NCI-H1105 treated with DMSO at 0.1 percent for 48 hours (cell line): ENCODE measurements at places on chromosomes 12 and 14.
A peak's percentile ranks its signal among the peaks of the same experiment; 100 is the strongest.

DNA sequence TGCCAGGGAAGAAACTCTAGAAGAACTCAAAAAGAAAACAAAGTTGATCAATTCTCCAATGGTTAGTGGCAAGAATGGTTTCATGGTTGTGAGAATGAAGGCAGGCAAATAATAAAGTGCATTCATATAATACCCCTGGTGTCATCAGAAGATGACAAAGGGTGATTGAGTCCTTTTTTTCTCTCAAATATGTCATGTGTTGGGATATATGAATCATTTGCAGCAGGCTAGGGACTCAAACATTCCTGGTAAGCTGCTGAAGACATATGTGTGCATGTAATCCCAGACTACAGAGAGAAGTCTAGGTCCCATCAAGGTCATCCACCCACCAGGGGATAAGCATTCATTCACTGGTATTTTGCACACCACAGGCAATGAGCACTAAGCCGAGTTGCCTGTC, 82.4 kb upstream of the MYF6 start:
- no peak for DNase-seq

DNA sequence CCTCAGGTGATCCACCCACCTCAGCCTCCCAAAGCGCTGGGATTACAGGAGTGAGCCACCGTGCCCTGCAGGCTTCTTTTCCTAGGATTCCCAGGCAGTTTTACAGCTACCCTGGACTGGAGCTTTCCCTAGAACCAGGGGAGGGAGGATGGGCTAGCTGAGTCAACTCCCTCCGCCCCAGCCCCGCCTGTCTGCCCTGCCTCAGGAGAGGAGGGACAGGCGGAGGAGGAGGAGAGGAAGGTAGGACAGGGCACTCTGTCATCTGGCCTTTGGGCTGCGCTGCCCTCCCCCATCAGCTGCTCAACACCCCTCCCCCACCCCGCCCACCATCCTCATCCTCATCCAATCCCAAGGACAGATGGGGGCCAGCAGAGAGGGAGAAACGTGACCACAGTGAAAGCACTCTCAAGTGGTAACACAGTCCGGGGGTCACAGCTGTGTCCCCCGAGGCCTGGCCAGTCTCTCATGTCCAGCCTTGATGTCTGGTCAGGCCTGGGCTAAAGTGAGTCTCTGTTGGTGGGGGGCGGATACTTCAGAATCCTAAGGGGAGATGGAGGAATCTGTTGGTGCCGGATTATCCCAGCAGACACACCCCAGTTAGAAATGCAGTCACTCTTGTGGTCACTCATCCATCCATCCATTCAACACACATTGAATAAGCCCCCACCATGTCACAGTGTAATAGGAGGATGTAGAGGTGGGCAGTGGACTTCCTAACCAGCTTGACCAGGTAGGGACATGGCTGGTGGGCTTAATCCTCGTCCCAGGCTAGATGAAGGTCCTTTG, 12.3 kb downstream of the FIGNL2 start:
- DNase-seq = no peak

DNA sequence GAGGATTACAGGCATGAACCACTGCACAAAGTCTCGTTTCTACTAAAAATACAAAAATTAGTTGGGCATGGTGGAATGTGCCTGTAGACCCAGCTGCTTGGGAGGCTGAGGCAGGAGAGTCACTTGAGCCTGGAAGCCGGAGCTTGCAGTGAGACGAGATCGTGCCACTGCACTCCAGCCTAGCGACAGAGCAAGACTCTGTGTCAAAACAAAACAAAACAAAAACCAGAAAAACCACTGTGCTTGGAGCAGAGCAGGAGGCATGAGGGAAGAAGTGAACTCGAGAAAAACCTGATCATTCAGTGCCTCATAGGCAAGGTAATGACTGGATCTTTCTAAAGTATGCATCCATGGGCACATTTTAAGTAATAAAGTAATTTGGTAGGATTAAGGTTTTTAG, 487.8 kb downstream of the KCNH5 start:
- no peak for DNase-seq

DNA sequence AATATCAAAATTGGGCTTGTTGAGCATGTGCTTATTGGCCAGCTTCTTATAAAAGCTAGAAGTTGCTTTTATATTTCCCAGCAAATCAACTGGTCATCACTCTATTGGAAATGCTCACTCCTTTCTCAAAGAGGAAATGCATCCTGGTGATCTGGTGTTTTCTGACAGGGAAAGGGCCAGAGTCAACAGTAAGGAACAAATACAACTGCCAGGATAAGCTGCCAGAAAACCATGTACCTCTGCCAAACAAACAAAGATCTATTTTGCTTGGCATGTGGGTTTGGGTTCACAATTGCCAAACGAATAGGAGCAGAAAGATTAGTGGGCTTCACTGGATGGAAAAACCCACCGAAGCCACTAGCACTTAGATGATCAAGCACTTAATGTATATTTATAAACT, 126.9 kb upstream of the PDZRN4 start:
- no peak for DNase-seq

DNA sequence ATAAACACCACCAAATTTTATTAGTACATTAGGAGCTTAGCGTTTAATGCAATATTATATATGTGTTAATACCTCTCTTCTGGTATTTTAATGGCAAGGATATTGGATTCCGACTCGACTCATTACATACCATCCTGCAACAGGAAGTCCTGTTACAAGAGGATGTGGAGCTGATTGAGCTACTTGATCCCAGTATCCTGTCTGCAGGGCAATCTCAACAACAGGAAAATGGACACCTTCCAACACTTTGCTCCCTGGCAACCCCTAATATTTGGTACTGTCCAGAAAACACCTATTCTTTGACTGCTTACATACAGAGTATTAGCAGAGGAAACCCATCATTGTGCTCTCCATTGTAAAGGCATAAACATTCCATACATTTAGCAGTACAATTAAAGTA, 45.2 kb downstream of the VEZT start:
- DNase-seq = no peak

GRCh38 chr14:58739674-58740073, 101.9 kb downstream of the DACT1 start:
- DNase-seq = no peak

DNA sequence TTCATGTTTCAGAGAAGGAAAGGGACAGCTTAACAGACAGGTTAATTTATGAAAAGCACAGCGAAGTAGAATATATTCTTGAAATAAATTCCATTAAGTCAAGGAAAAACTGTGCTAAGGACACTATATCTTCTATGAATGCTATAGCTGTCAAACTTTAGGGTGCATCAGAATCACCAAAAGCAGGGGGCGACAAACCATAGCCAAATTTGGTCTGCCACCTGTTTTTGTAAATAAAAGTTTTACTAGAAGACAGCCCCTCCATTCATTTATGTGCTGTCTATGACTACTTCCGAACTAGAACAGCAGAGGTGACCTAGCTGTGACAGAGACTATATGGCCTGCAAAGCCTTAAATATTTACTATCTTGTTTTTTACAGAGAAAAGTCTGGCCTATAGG, 25.9 kb downstream of the PPP4R3A start:
- DNase-seq = no peak

DNA sequence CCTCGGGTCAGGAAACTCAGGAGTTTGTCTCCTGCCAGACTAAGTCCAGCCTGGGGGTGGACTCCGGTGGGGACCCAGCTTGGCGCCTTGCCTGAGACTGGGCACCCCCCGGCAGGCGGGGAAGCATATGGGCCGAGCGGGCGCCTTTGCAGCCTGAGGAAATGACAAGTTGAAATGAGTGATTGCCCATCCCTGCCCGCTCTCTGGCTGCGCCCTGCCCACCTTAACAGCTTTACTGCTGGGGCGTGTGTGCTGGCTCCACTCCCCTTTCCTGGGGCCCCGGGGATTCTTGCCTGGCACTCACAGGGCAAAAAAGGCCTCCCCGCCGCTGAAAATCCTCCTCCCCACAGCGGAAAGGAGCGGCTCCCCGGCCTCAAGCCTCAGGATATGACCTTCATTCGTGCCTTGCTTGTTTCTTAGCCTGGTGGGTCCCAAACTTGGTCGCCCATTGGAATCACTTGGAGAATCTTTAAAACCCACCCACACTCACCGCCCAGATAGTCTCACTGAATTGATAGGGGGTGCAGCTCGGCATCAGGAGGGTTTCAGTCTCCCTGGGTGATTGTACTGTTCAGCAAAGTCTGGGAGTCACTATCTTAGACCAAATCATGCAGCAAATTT, 1.5 kb downstream of the RFLNA start:
- no peak for DNase-seq

GRCh38 chr14:50778721-50779483, 52.1 kb downstream of the NIN start:
- no peak for DNase-seq

DNA sequence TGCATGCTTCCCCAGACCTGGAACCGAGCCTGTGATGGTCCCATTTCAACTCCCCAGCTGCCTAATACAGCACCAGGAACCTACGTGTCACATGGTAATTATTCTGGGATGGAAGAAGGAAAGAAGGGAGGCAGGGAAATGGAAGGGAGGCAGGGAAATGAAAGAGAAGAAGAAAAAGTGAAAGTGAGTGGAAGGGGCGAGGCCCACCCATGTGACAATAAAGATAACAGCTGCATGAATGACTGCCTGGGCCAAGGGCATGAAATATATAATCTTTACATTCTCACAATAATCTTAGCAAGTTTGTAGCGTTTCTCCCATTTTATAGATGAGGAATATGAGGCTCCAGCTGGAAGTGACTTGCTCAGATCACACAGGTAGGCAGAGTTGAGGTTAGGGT, 245.0 kb upstream of the PWP1 start:
- DNase-seq = no peak

DNA sequence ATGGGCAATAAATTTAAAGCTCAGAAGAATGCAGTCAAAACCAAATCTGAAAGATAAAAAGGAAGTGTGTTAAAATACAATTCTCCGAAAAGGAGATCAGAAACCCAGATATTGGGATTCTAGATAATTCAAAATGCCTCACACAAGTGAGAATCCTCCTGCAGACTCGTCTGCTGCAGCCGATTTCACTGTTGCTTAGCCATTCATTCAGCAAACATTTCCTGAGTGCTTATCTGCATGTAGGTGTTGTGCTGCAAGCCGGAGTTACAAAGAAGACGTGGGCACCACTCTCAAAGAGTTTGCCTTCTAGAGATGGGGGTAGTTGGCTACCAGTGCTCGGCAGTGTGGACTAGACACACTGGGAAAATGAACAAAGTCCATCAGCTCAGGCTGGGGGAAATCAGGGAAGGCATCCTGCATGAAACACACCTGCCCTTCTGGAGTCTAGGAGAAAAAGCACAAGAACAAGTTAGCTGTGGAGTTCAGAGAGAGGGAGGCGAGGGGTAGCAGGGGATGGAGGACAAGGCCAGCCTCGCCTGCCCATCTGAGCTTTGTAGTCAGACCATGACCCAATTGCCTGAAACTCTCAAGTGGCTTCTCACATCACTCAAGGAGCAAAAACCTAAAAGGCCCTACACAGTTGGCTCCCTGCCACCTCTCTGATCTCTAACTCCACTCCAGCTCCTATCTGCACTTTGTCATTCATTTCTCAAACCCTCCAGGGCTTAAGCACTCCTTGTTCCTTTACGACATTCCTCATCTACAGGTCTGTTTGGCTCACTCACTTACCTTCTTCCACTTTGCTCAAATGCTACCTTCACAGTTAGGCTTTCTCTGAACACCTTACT, 310.0 kb upstream of the DDHD1 start:
- peak; percentile 47 for DNase-seq

GRCh38 chr12:26798023-26798422, 35.0 kb downstream of the ITPR2 start:
- no peak for DNase-seq

DNA sequence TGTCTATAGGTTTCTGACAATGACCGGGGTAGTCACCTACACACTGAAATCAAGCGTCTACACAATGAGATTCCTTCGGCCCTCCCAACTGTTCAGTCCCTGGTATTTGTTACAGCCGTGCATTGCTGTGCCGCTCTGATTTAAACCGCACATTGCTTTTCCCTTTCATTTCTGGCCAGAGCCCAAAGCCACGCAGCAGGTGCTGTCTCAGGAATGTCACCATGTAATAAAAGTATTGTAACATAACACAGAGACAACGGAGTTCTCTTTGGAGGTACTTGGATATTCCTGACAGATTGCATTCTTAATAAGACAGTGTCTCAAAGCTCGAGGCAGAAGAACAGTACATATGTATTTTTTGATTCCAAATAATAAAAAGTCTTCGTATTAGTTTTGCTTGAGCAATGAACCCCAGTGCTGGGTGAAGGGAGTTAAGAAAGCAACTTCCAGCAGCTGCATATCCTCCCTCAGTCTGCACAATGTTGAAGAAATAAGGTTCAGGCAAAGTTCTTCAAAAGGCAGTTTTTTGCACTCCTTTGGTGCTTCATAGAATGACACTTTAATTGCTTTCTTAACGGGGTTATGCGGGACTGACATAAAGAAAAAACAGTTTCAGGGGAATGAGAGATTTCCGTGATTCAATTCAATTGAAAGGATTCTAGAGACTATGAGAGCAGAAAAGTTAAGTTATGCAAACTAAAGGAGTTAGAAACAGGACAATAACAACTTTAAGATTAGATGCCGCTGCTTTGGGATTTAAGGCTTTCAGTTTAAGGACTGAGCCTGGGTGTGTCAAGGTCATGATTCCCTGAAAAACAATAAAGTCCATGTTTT, 288.7 kb upstream of the FLRT2 start:
- no peak for DNase-seq

GRCh38 chr14:91595736-91596135, 85.6 kb upstream of the PPP4R3A start:
- no peak for DNase-seq

DNA sequence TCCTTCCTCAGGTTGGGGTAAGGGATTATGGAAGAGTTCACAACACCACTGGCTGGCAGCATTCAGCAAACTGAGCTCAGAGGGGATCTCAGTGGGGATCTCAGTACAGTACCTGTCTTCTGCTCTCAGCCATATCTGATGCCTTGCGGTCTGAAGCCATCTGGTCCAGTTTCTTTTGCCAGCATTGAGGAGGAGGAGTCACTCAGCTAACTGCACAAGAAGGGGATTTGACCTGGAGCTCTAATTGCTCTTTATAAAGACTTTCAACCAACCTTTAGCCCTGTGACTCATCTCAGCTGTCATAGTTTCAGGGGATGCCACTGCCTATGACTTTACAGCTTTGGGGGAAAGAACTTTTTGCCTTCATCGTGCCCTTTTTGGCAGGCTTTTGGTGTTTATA, 44.9 kb downstream of the JKAMP start:
- DNase-seq = no peak

GRCh38 chr14:66139432-66139831, 346.7 kb upstream of the CCDC196 start:
- DNase-seq = no peak

GRCh38 chr12:27561535-27562350, 37.7 kb downstream of the PPFIBP1 start:
- no peak for DNase-seq
